NCI-H2107 (cell line): ENCODE measurements at places on chromosomes 1 and 21.

DNA sequence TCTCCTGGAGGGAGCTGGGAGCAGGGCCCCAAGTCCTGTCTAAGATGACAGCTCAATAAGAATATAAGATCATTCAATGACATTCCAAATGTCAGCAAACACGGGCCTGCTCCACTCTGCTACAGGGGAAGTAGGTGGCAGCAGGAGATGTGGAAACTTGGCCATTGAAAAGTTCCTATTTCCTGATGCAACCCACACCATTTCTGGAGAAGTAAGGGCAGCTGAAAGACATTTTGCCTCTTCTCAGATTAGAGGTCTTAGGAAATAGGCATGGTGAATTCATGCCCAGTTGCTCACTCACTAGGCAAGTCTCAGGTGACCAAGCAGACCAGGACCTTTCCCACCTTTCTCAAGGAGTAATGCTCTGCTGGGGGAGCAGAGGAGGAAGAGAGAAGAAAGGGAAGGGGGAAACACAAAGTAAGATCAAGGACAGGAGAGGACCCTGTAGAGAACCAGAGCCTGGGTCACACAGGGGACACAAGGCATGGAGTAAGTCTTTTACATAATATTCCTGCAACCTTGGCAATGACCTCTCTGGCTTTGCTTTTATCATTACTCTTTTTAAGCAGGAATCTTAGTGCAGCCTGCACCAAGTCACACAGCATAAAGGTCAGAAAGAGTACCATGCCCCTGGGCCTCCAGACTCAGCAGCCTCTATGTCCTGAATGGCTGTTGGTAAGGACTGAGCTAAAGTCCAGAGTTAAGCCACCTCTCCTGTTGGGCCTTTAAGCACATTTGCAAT lies 68.9 kb downstream of the DMAP1 start:
- no peak for DNase-seq

GRCh38 chr1:20148571-20149500 lies 9.7 kb downstream of the PLA2G2F start:
- DNase-seq, result no peak

DNA sequence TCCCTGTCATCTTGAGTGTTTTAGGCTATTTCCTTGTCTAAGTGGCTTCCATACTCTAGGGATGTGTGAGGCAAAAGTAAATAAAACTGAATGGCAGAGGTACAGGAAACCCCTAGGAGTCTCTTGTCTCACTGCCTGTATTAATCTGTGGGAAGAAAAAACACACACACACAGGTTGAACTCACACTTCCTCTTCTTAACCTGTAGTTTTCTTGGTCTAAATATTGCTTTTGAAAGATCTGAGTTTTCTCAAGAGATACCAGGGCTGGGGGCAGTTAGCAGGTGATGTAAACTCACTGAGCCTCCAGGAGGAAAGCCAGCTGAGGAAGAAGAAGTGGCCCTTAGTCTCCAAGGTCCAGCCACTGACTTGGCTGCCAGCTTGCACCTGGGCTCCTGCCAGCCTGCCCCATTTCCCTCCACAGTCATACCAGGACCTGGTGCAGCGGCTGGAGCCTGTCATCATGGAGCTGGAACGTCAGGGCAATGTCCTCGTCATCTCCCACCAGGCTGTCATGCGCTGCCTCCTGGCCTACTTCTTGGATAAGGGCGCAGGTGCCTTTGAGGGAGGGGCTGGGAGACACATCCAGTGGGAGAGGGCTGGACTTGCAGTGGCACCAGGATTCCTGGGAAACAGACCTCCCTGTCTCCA lies 16.9 kb downstream of the PFKFB2 start:
- DNase-seq, result no peak

DNA sequence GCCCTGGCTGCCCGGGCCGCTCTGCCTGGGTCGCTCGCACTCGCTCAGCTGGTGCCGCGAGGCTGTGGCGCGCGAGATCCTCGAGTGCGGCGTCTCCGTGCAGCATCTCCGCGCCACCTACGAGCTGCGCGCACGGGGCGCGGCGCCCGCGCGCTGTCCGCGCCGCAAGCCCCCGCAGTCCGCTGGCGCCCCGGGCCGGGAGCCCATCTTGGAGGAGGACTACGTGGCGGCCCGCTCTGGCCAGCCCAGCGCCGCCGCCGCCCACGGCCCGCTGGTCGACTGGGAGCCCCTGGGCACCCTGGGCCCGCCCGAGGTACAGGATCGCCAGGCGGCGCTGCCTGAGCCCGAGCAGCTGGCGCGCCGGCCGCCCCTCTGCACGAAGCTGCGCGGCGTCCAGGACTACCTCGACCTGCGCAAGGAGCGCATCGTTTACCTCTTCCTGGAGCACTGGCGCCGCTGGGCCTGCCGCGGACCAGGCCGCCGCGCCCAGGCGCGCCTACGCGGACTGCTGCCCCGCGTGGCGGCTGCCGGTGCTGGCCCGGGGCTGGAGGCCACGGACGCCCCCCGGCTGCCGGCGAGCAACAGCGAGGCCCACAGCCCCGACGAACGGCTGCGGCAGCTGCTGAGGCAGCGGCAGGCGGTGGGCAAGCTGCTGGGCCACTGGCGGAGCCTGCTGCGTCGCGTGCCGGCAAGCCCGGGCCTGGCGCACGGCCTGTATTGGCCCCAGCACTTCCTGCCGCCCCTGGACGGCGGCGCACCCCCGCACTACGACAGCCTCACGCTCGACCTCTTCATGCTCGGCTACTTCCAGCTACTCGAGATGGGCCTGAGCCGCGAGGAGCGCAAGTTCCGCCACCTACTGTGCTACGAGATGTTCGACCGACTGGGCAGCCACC lies 10.9 kb downstream of the TNFRSF25 start:
- no peak for DNase-seq

GRCh38 chr1:175857756-175858155 lies 114.4 kb upstream of the TNR start:
- DNase-seq, result no peak

DNA sequence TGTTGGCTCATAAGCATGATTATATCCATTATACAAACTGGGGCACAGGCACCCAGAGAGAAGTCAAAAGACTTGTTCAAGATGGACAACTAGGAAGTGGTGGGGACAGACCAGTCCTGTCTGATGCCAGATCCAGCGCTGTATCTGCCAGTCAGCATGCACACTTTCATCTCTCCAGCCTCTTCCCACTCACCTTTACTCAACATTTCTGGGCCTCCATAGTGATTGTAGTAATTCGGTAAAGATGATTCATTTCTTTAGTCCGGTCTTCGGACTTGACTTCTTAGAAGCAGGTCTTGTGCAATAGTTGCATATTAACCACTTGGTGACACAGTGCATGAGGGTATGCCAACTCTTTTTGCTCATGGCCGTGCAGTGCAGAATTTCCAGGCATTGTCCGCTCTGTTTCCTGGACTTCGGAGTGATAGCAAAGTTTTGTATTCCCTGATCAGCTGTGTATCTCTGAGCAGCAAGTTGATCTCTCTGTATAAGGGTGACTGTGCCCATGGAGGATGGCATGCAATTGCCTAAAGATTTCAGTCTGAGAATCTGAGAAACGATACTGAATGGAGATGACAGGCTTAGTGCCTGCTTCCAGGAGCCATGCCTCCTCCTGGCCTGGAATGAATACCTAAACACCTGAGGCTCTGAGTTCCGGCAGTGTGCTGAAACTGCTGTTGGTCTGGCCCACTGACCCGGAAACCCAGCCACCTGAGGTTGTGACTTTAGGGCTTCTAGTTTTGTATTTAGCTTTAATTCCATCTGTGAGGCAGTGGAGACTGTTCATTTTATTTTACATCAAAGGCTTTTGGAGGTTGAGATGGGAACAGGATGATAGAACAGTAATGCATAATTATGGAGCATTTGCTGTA lies 39.0 kb downstream of the GALNT2 start:
- no peak for DNase-seq
